Left cardiac atrium (tissue), 4 donors: ENCODE measurements at places on chromosomes 12 and 14. TPM values are rescaled to one million over a fixed set of nuclear protein-coding genes. Genes with fewer than 3 reads are reported as not detected.

Gene CLEC4C
- not detected for total RNA-seq

Gene CD69
- total RNA-seq = 2.9 TPM

Gene SCNN1A
- 0.85 TPM for total RNA-seq

Gene CELA1
- total RNA-seq = not detected

Gene KRT6C
- total RNA-seq = not detected

Gene ACRBP
- total RNA-seq = 0.88 TPM

Gene RPS29
- 895 TPM for total RNA-seq
